ENCODE measurements at places on chromosomes 7 and 10.

- no peak for DNase-seq
These were observed 6.5 kb downstream of the STAMBPL1 start for GRCh38 chr10:88886557-88886956.

- no peak for DNase-seq
These were observed 147.8 kb upstream of the UNC5B start for GRCh38 chr10:71064413-71065118.

DNA sequence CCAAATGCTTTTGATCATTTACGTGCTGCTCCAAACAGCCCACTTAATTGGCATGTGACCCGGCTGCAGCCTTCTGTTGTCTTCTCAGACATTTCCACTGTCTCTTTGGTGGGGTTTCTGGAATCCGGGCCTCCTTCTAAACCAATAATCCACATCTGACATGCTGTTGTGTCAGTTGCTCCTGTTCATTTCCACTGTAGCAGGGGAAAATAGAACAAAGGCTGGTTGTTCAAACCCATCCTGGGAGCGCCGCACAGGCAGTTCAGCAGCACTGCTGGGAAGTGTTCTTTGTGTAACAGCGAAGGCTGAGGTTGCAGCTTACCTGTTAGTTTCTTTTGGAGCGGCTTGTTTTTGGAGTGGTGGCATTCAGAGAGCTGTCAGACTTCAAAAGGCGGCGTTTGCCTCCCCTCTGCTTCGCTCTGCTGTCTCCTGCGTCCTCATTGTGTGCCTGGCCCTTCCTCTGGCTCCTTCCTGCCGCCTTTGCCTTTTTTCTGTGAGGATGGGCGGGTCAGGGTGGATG, 149.4 kb downstream of the SNX10 start:
- no peak for DNase-seq

DNA sequence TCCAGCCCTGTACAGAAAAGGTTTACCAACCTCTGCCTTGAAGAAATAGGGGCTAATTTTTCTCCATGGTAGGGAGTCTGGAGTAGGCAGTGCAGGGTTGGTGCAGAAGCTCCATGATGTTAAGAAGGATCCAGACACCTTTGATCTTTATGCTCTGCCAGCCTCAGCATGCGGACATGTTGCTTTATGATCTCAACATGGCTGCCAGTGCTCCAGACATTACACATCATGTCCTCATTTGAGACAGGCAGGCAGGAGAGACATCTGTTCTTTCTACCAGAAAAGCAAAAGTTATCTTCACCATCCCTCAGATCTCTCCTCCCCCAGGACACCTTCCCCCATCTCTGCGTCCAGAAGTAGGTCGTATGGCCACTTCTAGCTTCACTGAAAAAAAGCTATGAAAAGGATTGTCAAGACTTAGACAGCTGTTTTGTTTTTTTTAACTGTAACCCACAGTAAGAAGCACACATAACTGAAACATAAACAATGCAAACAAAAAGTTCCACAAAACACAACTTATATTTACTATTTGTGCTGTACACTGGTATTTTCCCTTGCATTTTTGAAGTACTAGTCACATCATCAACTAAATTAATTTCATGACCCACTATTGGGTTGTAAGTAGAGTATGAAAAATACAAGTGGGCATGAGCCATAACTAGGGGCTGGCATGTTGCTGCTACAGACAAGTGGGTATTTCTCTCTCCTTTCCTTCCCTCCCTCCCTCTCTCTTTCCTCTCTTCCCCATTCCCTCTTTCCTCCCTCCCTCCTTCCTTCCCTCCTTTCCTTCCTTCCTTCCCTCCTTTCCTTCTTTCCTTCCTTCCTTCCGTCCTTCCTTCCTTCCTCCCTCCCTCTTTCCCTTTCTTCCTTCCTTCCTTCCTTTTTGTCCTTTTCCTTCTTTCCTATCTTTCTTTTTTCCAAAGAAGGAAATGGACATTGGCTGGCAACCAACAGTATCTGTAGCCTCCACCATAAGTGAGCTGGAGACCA, 2.6 kb upstream of the RASSF4 start:
- DNase-seq = no peak

GRCh38 chr10:4194231-4194630, 409.2 kb upstream of the KLF6 start:
- DNase-seq = no peak

DNA sequence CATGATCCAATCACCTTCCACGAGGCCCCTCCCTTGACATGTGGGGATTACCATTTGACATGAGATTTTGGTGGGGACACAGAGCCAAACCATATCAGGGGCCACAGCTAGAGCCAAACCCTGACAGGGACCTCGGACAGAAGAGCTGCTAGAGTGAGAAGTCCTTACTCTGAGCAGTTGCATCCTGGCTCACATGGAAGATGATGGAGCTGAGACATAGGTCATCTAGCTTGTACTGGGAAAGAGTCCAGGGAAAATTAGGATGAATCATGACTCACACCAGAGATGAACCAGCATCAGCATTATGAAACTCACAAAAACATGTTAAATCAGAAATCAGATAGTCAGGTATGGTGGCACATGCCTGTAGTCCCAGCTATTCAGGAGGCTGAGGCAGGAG, 12.8 kb upstream of the FMC1 start:
- DNase-seq = no peak

- no peak for DNase-seq
These were observed 519.1 kb upstream of the GALNT17 start for GRCh38 chr7:70612811-70613210.

DNA sequence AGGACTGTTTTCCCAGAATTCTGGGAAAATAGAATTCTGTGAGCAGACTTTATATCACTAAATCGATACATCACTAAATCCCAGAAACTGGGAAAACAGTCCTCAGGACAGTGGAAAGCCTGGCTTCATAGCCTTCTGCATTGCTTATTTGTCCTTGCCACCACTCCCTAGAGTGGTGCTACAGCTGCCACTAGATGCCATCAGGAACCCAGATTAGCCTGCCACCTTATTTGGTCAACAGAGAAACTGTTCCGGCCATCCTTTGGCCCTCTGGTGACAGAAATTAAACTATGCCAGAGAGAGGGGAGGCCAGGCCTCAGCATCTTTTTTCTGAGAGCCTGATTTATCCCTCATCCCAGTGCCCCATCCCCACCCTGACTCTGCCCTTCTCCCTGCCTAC, 19.6 kb upstream of the NFKB2 start:
- DNase-seq = no peak

DNA sequence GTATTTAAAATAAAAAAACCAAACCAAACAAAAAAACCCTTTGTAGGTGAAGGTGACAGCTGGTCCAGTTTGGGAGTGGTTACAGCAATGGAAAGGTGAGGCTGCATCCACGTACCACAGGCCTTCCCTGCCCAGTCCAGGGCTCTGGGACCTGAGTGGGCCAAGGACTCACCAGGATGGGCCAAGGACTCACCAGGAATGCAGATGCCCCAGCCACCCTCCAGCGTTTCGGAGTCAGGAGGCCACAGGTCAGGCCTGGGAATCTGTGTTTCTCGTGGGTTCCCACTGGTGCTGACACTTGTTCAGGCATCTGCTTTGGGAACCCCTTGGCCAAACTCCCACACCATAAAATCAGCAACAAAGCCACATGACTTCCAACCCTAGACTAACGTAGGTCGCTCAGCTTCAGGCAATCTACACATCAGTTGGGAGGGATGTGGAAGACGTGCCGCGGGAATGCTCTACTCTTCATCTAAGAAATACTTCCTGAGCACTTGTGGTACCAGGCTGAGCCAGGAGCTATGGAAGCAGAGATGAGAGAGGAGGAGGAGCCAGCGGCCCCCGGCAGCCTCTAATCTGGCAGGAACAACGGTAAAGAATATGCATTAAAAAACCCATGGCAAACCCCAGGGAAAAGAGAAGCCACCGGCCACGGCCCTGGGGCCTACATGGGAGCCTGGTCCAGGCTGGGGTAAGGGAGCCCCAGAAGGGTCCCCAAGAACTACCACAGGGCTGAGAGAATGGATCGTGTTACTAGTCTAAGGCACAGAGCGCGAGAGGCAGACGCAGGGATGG, 473.4 kb downstream of the PTPRN2 start:
- DNase-seq = no peak

GRCh38 chr7:91067242-91067641, 197.0 kb upstream of the FZD1 start:
- no peak for DNase-seq

DNA sequence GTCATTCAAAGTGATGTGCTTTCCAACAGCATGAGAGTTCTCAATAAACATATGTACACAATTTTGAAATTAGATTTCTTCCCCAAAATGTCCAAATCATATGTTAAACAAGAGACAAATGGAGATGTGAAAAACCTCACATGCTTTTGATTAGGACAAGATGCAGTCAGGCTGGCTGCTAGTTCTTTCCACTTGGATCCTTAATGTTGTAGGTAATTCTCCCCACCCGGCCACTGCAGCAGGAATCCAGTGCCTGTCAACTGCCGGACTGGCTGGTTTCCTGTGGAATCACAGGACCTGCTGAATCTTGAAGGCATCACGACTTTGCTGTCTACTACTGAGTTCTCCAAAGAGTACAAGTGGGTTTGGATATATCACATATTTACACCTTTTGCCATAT, 138.6 kb upstream of the AKR1E2 start:
- DNase-seq = no peak

- no peak for DNase-seq
These were observed 728.5 kb downstream of the TNS3 start for GRCh38 chr7:46853451-46853850.

- DNase-seq = no peak
These were observed 176.3 kb downstream of the CREB5 start for GRCh38 chr7:28588602-28589001.

GRCh38 chr7:83290211-83290610, 127.5 kb upstream of the PCLO start:
- no peak for DNase-seq

DNA sequence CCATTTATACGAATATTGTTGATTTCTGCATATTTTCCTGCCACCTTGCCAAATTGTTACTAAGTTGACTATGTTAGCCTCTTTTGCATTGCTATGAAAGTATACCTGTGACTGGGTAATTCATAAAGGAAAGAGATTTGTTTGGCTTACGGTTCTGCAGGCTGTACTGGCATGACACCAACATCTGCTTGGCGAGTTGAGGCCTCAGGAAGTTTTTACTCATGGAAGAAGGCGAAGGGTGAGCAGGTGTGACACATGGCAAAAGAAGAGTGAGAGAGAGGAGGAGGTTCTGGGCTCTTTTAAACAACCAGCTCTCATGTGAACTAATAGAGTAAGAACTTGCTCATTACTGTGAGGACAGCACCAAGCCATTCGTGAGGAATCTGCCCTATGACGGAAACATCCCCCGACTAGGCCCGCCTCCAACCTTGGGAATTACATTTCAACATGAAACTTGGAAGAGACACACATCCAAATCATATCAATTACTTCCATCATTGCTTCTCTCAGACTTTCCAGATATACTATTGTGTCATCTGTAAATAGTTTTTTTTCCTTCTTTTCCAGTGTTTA, 8.4 kb downstream of the RALA start:
- no peak for DNase-seq

DNA sequence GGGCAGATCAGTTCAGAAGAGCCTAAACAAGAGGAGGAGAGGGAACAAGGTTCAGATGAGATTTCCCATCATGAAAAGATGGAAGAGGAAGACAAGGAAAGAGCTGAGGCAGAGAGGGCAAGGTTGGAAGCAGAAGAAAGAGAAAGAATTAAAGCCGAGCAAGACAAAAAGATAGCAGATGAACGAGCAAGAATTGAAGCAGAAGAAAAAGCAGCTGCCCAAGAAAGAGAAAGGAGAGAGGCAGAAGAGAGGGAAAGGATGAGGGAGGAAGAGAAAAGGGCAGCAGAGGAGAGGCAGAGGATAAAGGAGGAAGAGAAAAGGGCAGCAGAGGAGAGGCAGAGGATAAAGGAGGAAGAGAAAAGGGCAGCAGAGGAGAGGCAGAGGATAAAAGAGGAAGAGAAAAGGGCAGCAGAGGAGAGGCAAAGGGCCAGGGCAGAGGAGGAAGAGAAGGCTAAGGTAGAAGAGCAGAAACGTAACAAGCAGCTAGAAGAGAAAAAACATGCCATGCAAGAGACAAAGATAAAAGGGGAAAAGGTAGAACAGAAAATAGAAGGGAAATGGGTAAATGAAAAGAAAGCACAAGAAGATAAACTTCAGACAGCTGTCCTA, 52.7 kb upstream of the AGBL3 start:
- no peak for DNase-seq

DNA sequence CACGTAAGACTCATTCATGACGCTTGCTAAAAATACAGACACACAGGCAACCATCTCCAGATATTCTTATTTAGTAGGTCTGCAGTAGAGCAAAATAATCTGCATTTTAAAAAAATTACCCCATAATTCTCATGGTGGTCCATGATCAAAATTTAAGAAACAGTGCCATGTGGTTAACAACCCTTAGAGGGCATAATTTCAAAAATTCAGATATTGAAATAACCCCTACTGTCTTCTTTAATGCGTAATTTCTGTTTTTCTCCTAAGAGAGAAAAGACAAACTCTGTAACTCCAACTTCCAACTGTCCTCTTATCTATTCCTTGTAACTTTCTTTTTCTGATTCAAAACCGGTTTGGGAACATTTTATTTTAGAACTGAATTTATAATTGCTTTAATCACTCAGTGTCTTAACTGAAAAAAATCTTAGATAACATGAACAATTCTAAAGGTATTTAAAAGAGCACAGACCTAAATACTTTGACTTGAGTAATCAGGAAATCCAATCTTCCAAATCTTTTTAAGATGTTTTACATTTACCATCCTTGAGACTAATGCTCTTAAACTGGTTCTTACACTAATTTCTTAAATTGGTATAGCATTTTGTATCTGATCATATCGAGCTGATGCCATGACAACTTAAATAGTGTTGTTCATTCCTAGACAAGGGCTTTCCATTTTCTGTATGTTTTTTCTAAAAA, 148.0 kb downstream of the GALNT11 start:
- DNase-seq = no peak

- no peak for DNase-seq
These were observed 23.5 kb upstream of the KCNMA1 start for GRCh38 chr10:77661100-77661499.

DNA sequence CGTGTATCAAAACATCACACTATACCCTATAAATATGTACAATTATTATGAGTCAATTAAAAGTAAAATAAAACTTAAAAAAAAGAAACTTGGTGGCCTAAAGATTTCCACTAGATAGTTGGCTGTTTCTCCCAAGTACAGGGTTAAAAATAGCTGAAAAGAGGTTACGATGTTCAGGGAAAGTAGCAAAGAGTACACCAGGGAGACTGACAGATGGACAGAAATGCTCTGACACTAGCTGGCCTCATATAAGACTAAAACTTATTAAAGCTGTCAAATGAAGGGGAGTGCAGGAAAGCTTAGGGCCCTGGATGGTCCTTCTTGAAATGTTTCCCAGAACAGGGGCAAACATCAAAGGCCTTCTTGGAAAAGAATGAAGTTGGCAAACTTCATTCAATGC, 51.3 kb downstream of the TCAF1 start:
- DNase-seq = no peak

DNA sequence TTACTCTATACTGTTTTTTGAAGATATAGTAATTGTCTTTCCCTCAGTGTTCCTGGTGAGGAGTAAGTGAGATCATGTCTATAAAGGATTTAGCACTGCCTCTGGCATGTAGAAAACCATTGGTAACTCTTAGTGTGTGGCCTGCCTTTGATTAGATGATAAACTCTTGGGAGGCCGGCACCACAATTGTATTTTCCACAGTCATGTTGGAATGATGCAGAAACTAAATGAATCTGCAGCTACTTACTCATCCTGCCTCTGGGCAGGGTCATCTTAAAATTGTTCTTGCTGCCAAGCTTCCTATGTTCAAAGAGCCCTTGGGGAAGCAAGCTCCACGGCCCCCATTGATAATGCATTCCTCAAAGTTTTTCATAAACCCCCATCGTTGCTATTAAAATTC, 204.6 kb downstream of the ANKRD7 start:
- no peak for DNase-seq
